GM19239 (cell line): ENCODE measurements at places on chromosomes 1 and 21.

GRCh38 chr1:162631546-162632191 lies 595 bp upstream of the DDR2 start:
- no peak for DNase-seq

DNA sequence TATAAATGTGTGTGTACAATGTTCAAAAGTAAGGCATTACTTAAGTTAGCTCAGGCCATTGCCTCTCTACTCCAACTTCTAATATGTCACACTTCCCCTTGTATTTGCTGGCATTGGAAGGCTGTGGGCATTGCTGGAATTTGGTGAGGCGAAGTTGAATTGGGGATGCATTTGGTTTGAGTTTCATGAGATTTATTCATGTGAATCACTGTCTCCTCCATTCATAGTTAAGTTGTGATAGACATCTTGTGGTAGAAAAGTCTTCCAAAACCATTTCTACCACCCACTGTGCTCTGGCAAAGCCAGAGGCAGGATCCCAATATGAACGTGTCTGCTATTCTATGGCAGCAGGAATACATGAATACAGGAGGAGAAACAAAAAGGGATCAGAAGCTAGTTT lies 397.8 kb upstream of the USP24 start:
- DNase-seq, result no peak

DNA sequence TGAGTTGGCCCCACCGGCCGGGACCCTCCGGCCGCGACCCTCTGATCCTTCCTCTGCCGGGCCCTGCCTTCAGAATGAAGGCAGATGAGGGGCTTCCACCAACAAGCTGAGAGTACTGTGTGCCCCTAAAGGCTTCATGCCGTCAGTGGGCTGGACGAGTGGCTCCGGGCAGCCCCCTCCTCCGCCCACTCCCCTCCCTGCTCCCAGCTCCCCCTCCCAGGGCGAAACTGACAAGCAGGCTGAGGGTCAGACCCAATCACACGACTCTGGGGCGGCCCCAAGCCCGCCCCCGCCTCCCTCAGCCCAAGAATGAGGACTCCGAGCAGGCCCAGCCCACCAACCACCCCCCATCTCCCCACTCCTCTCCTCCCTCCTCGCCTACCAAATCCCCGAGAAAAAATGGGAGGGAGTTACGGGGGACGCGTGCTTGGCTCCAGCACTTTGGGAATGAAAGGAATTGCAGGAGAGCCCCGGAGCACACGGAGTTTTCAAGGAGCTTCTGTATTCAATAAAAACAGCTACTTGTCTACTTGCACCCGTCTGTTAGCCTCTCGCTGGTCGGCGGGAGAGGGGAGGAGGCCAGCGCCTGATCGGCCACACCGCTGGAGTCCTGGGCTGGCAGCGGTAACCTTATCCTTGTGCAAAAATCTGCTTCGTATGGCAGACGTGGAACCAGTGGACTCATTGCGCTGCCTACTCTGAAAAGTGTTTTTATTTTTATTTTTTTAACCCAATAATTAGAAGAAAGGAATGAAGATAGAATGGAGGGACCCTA lies at the start of gene COL11A1:
TSS of gene COL11A1 (minus strand) at position 147 of the 775 bp plus-strand sequence. CDS start 344 bp downstream, outside the sequence.
- DNase-seq, result no peak

DNA sequence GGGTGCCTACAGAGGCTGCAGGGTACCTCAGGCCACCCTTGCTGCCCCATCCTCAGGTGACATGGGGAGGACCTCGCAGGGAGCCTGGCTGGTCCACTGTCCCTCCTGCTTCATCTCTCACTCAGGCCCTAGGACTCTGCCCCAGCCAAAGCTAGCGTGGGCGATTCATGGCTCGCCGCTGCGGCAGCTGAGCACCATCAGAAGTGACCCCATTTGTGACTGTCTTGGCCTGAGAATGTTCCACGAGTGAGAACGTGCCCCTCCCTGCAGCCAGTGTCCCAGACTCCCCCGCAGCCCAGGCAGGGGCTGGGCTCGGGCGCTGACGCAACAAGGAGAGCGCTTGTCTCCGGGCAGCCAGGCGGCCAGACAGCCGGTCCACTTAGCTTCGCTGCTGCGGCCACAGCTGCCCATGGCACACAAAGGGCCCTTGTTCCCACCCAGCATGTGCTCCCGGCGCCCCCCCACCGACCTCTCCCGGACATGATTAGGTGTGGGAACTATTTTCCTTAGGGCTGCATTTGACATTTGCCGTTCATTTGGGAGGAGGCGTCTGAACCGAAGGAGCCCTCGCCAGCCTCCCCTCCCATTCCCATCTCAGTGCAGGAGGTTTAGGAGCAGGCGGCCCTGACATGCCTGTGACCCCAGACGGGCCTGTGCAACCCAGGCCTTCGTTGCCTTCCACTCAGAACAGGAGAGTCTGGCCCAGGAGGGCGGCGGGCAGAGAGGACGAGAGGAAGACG lies 19.3 kb upstream of the POFUT2 start:
- DNase-seq, result no peak

- DNase-seq, result no peak
Measured at GRCh38 chr21:15128267-15128666, 63.5 kb upstream of the NRIP1 start.

DNA sequence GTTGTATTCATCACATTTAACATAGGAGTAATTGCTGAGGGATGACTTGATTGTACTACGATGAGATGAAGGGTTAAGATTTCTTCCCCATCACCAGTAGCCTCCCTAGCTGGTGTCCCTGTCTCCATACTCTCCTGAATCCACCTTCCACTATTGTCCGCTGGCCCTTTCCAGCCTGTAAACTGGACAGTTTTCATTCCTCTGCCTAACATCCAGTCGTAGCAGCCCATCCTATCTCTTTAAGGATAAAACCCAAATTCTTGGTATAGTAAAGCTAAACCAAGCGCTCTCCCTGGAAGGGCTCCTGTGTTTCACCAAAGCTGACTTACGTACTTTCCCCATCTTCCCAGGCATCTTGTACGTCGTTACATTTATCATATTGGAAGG lies 670 bp downstream of the COX20 start:
- no peak for DNase-seq

DNA sequence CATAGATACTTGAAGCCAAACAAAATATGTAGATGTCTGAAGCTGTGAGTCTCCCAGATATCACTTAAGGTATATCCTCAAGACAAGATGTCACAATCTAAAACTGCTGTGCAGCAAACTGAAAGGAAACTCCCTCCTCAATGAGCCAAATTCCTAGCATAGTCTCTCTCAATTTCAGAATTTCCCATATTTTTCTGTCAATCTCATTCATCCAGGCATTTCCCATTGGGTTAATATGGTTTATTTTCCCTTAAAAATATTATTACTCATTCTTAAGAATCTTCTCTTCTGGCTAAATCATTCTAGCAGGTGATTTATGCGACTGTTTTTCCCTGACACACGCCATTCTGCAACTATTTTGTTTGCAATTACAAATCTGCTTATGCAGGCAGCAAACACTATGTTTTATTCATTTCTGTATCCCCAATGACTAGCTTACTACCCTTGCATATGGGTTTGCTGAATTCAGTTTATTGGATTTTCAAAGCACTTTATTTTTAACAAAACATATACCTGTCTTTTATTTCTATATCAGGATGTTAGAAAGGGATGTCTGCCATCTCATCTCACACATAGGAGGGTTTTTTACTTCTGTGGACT lies 69.9 kb downstream of the TNFSF4 start:
- DNase-seq, result no peak

DNA sequence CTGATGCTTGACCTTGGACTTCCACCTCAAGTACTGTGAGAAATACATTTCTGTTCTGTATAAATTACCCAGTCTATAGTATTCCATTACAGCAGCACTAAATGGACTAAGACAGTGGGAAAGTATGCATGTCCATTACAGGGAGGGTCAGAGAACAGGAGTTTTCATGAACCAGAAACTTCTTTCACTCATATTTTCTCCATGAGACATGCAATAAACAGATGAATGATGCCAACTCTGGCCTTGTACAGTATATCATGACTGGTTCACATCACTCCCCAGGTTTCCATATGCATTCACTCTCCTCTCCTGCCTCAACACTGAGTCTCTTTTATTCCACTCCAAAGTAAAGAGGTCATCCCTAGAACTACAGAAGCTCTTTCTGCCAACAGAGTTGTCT lies 4.5 kb upstream of the IFI16 start:
- DNase-seq, result no peak

DNA sequence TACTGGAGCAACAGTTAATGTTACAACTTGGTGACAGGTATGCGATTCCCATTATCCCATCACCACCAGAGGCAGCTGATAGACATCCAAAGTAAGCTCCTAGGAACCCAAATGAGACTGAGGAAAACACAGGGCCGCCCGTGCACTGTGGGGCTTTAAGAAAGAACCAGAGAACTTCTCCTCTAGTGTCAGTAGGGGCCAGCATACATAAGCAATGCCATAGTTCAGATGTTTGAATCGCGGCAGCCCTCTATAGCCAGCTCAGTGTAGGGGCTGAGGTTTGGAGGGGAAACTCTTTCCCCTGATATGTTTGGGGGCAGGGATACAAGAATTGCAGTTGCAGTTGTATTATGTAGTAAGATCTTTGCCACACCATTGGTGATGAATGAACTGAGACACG lies 593.3 kb upstream of the NCAM2 start:
- DNase-seq, result no peak

GRCh38 chr21:31897311-31897710 lies 24.5 kb downstream of the HUNK start:
- no peak for DNase-seq

GRCh38 chr1:46036894-46037839 lies 95.3 kb downstream of the PIK3R3 start:
- DNase-seq, result peak; percentile 65

DNA sequence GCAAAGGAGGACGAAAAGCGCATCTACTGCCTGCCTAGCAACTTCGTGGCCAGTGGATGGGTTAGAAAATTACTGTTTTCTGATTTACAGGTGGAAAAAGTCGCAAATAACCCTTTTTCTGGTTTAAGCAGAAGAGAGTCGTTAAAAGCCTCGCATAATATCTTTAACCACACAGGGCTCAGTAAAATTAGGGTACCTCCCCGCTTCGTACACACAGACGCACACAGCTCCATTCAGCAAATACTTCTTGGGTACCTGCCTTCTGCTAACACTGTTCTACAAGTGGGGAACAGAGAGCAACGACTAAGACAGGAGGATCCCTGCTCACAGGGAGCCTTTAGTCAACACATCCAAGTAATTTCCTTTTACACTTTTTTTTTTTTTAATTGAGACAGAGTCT lies 704 bp downstream of the ALG6 start:
- peak; percentile 4 for DNase-seq

DNA sequence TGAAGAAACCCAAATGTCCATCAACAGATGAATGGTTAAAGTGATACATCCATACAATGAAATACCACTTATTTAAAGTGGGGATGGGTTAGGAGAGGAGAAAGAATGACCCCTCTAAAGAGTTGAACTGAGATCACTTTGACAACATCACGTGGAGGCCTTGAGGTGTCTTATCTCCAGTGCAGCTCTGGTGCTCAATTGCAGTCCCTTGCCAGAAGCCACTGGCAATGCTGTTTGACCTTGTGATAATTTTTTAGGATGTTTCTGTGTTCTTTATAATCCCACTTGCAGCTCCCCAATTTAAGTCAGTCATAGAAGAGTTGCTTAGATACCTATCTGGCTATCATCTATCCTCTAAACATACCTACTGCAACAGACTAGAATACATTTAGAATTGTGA lies 167.6 kb downstream of the ZNF648 start:
- no peak for DNase-seq

DNA sequence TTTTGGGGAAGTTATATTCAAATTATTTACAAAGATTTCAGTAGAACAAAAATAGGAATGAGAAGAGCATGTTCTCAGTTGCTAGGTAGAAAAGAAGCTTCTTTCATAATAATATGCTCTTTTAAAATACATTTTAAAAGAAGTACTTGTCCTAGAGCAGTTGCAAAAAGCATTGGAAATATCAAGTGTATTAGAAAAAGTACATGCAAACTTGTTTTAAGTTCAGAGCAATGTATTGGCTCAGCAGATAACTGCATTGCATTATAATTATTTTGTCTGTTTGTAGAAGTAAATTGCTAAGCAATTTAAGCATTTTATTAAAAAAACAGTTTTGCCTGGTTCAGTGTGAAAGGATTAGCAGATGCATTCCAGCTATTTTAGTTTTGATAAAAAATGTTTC lies 806.4 kb downstream of the USP25 start:
- DNase-seq, result no peak

GRCh38 chr21:25582888-25583287 lies 24.4 kb downstream of the MRPL39 start:
- no peak for DNase-seq

DNA sequence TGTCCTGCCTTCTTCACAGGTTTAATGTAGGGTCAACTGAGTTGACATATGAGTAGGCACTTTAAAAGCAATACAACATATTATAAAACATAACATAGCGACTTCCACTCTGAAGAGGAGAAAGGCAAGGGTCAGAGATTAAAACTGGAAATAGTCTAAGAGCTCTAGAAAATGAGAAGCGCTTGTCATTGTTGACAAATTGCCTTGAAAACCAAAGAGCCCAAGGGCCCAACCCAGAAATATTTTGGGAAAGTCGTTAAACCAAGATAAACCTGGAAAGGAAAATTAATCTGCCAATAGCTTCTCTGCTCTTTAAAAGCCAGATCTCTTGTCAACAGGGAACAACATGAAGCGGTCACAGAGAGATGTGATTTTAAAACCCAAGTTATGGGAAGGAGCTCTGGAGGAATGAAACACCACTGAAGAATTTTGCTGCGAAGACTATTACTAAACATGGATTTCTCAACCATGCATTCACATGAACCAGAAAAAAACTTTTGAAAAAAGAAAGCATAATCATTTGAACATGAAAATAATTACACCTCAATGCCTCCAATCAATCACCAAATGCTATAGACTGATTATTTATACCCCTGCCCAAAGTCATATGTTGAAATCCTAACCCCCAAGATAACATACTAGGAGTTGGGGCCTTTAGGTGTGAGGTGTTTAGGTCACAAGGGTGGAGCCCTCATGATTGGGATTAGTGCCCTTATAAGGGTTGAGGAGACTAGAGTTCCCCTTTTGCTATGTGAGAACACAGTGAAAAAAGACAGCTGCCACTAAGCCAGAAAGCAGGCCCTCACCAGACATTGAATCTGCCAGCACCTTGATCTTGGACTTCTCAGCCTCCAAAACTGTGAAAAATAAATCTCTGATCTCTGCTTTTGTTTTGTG lies 33.0 kb upstream of the MTF1 start:
- no peak for DNase-seq
